ENCODE measurements at places on chromosomes 7 and 10.

DNA sequence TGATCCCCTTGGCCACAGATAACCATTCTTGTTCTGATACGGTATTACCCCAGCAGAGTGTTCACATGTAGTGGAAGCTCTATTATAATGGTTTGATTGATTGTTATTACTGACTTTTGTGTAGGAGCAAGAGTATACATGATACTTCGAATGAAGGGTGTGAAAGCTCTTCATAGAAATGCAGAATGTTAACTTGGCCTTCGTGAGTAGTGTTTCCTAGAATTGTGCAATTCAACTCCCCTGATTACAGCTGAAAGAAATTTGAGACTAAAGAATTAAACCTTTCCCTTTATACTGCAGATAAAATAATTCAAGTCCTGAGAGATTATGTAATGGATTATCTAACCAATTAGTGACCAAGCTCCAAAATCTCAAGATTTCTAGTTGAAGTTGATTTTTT is 38.2 kb downstream of the MKLN1 start:
- no peak for DNase-seq

DNA sequence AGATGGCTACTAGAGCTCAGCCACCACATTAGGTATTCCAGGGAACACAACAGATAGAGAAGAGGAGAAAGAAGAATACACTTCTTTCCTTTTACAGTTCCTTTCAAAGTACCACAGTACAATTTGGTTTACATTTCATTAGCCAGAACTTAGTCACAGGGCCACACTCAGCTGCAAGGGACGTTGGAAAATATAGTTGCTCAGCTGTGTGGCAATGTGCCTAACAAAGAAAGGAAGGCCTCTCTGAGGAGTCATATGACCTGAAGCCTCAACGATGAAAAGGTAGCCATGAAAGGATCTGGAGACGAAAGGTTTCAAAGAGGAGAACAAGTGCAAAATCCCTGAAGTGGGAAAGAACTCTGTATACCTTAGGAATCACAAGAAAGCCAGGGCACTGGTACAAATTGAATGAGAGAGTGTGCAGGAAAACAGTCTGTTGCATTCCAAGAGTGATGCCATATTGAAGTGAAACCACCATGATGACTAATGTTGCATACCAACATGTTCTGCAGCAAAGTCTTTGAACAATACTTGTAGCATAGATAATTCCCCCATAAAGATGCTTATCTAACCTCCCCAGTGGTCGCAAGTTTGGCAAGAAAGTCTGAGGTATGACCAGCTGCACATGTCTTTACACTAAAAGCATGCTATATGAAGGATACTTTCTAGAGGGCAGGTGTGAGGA is 278.9 kb downstream of the HPSE2 start:
- DNase-seq, result no peak

GRCh38 chr7:128103498-128104107 is 72.4 kb upstream of the LRRC4 start:
- DNase-seq, result no peak

DNA sequence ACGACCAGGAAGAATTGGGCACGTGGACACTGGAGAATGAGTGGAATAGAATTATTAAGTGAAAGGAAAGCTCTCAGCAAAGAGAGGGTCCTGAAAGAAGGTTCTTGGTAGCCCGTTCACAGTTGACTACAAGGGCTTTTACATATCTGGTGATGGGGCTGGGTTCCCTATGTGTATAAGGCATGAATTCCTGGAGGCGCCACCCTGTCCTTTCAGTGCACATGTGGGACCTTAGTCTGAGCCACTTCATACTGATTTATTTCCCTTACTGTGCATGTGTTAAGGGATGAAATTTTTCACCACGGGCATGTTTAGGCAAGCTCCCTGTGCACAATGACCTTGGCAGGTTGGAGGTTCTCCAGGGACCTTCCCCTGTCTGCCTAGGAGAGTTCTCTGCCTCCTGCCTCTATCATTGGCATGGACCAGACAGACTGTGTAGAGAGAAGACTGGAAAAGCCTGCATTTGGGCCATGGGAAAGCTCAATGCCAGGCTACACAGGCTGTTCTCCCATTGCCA is 145.9 kb upstream of the ITGB1 start:
- no peak for DNase-seq

GRCh38 chr10:70221030-70221429 is 12.2 kb downstream of the PPA1 start:
- DNase-seq, result no peak

GRCh38 chr10:79605308-79605707 is 5.4 kb upstream of the SFTPA1 start:
- DNase-seq, result no peak

- DNase-seq, result no peak
Measured at GRCh38 chr7:50822706-50823105, 40.0 kb upstream of the GRB10 start.

- no peak for DNase-seq
Measured at GRCh38 chr10:24824124-24824523, 100.4 kb upstream of the ARHGAP21 start.

- DNase-seq, result no peak
Measured at GRCh38 chr7:133645884-133646391, 393.1 kb downstream of the EXOC4 start.

DNA sequence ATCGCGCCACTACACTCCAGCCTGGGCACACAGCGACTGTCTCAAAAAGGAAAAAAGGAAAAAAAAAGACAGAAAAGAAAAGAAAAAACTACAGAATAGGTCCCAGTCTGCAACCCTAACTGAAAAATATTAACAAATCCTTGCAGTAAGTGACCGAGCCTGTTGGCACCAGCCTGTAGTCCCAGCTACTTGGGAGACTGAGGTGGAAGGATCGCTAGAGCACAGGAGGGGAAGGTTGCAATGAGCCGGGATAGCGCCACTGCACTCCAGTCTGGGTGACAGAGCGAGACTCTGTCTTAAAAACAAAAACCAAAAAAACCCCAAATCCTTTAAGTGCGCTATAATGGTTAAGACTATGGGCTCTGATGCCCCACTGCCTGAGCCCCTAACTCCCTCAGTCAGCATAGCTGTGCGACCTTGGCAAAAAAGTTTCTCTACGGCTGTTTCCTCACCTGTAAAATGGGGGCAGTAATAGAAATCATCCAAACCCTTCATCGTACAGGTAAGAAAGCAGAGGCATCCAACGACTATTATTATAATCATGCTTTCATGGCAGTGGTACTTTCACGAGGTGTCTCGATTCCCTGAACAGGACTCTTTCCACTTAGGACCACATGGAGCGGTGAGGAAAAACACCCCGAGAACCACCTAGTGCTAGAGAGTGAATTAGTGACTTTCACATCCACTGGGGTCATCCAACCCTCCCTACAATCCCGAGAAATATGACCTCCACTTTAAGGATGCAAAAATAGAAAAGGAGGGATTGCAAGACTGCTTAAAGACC is 755 bp downstream of the TOMM7 start:
- no peak for DNase-seq

DNA sequence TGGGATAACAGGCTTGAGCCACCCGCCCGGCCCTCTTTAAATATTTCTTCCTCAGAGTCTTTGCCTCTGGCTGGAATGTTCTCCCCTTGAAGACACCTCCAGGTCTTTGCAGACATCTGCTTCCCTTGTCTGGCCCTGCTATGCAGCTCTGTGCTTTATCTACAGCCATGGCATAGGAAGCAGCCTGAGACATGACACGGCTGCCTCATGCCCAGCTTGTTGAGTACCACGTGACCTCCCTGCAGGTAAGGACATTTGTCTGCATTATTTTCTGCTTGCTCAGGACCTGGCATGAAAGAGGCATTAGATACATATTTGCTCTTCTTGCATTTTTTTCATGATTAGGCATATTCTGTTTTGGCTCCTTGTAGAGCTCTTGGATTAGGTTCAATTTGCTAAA is 113.8 kb upstream of the KLF6 start:
- DNase-seq, result no peak

GRCh38 chr10:127081851-127082345 is 114.5 kb downstream of the INSYN2A start:
- no peak for DNase-seq

- no peak for DNase-seq
Measured at GRCh38 chr7:114901771-114902170, 20.1 kb upstream of the MDFIC start.

GRCh38 chr7:130210181-130210935 is 2.7 kb downstream of the SSMEM1 start:
- DNase-seq, result no peak

- DNase-seq, result no peak
Measured at GRCh38 chr10:69055241-69055640, 32.7 kb upstream of the SRGN start.

DNA sequence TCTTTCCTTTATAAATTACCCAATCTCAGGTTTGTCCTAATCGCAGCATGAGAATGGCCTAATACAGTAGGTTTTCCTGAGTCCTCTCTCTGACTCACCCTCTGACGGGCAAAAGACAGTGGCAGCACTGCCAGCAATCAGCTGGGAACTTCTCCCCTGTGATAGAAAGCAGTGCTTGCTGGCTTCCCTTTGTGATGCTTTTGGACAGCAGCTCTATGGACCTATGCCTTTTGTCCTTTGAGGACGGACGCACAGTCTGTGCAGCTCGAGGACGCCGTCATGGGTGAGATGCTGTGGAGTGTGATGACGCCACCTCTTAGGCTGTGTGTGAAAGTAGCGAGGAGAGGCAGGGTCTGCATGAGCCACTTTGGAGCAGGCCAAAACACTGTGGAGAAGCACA is 68.8 kb downstream of the KIAA1217 start:
- DNase-seq, result no peak

DNA sequence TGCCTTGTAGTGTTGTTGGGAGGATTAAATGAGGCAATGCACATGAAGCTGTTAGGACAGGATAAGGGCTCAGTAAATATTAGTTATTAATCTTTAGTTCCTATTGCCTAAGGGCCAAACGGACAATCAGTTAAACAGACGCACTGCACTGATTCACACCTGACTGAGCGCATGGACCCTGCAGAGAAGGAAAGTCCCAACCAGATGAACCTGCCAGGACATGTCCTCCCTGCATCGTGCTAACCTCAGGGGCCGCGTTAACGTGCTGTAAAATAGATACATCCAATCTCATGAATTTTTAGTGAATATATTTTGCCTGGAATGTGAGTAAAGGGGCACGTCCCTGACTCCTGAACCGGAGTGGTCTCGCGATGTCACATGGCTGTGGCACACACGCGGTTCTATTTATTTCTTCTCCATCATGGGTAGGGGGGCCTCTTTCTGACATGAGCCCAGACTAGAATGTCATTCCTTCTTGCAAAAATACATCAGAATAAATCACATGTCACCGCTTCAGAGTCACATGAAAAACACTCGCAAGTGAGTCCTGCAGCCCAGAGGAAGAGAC is 12.3 kb downstream of the ADARB2 start:
- no peak for DNase-seq
